Effector CD8-positive, alpha-beta T cell (primary cell): ENCODE measurements at places on chromosomes 12 and 14.

DNA sequence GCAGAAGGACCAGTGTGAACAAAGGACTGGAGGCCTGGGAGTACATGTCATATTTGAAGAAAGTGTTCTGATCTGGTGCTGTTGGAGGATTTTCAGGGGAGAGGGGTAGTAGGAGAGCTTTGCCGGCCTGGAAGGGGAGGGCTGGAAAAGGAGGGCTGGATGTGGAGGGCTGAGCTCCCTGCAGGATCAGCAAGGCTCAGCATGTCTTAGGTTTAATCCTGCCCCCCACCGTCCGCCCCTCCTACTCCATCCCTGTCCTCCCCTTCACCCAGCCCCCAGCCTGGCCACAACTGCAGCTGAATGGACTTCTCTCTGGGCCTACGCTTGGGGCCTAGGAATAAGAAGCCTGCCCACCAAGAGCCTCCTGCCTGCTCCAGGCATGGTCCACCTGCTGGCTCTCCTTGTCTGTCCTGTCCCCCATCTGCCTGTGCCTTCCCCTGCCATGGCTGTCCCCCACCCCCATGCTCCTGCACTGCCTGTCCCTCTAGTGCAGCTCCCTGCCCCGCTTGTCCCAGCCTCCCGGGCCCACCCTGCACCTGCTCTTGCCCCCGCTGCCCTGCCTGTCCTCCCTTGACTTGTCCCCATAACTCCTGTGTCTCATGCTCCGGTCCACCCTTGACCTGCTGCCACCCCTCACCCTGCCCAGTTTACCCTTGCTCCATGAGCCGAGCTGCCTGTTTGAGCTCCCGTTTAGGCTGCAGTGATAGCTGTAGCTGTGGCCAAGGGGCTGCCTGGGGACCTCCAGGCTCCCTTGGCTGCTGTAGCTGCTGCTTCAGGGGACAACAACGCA is 9.8 kb upstream of the RARG start:
- DNase-seq: no peak

GRCh38 chr12:108712925-108713203 is 18.5 kb downstream of the CORO1C start:
- DNase-seq: no peak

DNA sequence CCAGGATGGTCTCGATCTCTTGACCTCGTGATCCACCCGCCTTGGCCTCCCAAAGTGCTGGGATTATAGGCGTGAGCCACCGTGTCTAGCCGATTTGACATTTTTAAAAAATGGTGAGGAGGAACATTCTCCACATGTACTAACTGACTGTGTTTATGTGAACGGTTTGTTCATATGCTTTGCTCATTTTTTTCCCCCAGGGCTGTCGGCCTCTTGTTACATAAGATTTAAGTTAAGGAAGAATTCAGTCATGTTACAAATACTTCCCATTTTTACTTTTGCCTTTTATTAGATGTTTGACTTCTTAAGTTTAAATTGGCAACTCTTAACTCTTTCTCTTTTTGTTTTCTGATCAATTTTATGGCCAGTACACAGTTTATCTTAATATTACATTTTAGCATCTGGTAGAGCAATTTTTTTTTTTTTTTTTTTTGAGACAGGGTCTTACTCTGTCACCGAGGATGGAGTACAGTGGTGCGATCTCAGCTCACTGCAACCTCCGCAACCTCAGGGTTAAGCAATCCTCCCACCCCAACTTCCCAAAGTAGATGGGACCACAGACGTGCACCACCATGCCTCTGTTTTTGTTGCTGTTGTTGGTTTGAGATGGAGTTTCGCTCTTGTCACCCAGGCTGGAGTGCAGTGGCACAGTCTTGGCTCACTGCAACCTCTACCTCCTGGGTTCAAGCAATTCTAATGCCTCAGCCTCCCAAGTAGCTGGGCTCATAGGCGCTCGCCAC is 9.6 kb downstream of the GNS start:
- no peak for DNase-seq

DNA sequence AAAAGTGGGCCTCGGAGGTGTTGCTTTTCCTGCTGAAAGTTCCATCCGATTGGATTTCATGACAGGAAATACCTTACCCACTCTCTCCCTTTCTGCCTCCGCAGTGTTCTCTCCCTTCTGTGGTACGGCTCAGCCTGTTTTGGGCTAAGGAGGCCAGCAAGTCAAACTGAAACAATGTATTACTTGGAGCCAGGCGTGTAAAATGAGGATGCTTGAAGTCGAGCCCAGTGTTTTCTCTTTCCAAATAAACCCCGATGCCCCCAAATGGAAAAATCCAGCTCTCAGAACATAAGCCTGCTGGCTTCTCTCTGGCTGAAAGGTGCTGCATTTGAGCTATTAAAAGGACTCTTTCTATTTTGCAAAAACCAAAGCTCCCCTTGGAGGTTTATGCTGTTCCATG is 124.7 kb downstream of the ZNF664 start:
- DNase-seq: no peak

DNA sequence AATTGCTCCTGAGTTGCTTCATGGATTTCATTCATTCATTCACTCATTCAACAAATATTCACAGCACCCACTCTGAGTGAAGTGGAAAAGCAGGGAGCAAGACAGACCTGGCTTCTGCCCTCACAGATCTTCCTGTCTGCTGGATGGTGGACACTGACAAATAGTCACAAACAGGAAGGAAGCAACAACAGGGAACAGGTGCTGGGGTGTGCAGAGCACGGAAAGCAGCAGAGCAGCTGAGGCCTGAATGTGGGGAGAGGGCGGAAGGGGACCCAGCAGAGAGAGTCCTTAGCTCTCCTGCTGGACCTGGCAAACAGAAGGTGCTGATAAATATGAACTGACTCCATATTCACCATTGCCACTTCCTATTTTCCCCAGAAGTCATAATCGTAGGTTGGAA is 54.4 kb downstream of the SETD3 start:
- DNase-seq: no peak

- DNase-seq: no peak
These were observed 37.8 kb downstream of the PROX2 start for GRCh38 chr14:74838166-74838565.

DNA sequence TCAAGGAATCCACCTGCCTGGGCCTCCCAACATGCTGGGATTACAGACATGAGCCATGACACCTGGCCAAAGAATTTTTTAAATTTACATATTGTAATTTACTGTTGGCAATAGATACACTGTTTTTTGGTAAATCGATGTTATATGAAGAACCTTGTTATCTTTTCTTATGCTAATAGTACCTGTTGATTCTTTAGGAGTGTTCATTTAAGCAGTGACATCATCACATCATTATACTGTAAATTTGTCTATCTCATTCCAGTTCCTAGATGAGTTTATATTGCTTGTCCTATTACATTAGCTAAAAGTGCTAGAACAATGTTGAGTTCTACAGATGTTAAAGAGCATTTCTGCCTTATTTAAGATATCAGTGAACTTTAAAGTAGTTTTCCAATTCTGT is 13.0 kb upstream of the TAS2R30 start:
- no peak for DNase-seq

GRCh38 chr14:102085488-102085887 is 1.4 kb downstream of the HSP90AA1 start:
- DNase-seq: no peak

GRCh38 chr14:94673781-94674231 is 61.6 kb downstream of the SERPINA3 start:
- no peak for DNase-seq

DNA sequence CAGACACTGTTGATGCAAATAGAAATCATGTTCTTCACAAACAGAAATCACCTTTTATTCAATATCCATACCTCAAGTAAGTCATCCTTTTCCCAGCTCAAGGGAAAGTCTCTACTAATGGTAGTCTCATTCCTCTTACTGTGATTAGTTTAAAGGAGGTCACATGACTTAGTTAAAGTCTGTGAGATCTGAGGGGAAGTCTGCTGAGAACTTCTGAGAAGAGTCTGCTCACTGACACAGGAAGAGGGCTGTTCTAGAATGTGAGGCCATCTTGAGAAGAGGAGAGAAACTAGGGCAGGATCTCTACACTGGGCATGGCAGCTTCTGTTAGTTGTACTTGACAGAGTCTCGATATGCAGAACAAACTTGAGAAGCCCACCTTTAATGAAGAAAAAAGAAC is 146.8 kb downstream of the C12orf42 start:
- no peak for DNase-seq
